Stimulated activated CD4-positive, alpha-beta T cell treated with anti-CD3 and anti-CD28 coated beads, Interleukin-2, amount 100 ng/mL, for 4 hours (primary cell): ENCODE measurements at places on chromosomes 4 and X.

DNA sequence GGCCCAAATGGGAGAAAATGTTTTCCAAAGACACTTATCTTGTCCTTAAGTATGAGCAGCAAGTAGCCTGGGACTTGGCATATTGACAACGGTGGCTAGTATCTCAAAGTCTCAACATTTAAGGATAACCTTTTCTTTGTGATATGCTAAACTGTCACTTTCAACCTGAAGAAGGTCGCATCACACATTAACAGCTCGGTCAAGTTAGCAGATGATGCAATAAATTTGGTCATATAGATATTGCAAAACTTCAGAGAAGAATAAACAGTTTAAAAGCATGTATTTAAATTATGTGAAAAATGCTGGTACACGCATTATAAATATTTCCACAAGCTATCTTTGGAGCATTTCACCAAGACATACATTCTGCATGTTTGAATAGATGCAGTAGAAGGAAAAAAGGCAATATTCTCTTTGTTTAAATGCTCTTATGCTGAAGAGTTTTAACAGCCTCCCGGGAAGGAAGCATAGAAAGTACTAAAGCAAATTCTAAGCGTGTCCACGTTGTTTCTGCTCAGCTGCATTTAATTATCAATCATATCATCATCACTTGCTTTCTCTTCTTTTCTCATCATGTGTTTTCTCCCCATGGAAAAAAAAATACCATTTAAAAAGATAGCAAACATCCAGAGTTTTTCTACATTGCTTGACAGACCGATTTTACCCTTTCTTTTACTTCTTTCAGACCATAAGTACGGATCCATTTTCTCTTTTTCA lies 24.2 kb downstream of the ARHGAP6 start:
- no peak for DNase-seq

GRCh38 chr4:125140966-125141495 lies 173.7 kb upstream of the FAT4 start:
- DNase-seq, result no peak

GRCh38 chr4:139457318-139457717 lies 3.4 kb downstream of the RAB33B start:
- DNase-seq, result no peak

DNA sequence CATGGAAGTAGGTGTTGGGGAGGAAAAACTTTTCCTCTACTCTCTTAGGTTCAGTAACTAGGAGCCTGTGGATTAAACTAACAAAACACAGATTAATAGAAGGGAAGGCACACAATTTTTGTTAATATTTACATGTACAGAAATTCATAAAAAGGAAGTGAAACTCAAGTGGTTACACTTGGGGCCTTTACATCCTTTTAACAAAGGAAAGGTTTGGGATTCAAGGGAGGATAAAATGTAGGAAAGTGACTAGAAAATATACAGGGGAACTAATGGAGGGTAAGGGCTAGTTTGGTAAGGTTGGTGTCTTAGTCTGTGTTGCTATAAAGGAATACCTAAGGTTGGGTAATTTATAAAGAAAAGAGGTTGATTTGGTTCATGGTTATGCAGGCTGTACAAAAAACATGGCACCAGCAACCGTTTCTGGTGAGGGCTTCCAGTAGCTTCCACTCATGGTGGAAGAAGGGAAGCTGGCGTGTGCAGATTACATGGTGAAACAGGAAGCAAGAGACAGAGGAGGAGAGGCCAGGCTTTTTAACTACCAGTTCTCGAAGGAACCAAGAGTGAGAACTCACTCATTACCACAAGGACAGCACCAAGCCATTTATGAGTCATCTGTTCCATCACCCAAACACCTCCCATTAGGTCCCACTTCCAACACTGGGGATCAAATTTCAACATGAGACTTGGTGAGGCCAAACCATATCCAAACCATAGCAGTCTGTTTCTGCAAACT lies 124.4 kb downstream of the CHRDL1 start:
- no peak for DNase-seq

GRCh38 chr4:185502386-185502785 lies 30.9 kb upstream of the CCDC110 start:
- no peak for DNase-seq

GRCh38 chrX:71482228-71482958 lies 50.5 kb upstream of the OGT start:
- no peak for DNase-seq

- DNase-seq, result no peak
These were observed 1056.0 kb downstream of the STIM2 start for GRCh38 chr4:27916452-27917184.

- DNase-seq, result no peak
These were observed 24.3 kb upstream of the NDNF start for GRCh38 chr4:121096629-121097028.

DNA sequence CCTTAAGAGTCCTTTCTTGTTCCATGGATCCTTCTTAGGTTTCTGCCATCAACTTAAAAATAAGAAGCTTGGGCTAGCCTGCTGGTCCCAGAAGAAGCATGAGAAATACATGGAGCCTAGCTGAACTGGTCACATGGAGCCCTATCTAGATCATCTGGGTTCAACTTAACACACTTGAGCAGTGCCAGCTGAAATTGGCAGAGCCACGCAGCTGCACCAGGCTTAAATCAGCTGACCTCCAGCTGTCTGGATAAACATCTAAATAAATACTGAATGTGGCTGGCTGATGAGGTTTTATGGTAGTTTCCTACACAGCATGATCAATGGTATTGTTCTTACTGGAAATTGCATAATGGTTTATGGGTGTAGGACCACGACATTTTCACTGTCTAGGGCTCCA lies 598.4 kb upstream of the FAM241A start:
- DNase-seq, result no peak

DNA sequence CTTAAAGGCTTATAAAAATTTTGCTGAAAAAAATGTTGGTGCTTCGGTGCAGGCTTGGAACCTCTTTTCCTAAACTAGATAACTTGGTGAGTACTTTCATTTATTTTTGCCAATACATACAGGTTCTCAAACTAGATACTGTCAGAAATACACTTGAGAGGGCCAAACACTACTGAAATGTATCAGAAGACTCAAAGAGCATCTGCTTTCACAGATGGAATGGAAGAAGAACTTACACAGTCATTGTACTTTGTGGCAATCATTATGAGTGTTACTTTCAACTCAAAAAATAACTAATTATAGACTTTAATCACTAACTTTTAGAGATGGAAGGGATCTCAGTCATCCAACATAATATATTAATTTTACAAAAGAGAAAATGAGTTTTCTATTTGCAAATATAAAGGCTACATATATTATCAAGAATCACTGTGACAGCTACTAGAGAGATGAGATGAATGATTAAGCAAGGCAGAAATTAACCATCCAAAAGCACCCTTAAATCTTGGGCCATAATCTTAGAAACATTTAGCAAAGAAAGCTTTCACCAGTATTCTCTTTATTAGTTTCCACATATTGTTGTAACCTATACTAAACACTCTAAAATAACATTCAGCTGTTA lies 1.0 kb downstream of the ENAM start:
- DNase-seq, result no peak

GRCh38 chr4:35541146-35541887 lies 703.0 kb downstream of the ARAP2 start:
- DNase-seq, result no peak

DNA sequence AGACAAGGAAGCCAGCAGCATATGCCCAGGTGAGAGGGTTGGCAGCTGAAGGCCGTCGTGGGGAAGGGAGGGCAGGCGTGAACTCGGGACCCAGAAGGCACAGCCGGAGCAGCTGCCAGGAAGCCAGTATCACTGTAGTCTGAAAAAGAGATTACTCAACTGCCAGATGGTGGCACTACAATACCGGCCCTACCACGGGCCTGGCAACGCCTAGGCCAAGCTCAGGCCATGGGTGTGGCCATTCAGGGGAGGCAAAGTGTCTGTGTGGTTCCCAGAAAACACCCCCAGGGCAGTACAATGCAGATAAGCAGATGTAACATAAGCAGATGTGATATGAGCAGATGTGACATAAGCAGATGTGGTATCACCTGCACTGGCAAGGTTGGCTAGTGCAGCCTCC lies 236.0 kb downstream of the AFAP1 start:
- no peak for DNase-seq

GRCh38 chr4:133856731-133857355 lies 344.7 kb downstream of the PABPC4L start:
- no peak for DNase-seq

- no peak for DNase-seq
These were observed 4.5 kb upstream of the SETD7 start for GRCh38 chr4:139560406-139561104.

- no peak for DNase-seq
These were observed 116.1 kb downstream of the AMMECR1 start for GRCh38 chrX:110201799-110202198.

- DNase-seq, result no peak
These were observed 540 bp upstream of the HADH start for GRCh38 chr4:107989162-107989536.
